Progenitor cell of endocrine pancreas (in vitro differentiated cells): ENCODE measurements at places on chromosomes 6 and 20. TPM values are rescaled to one million over a fixed set of nuclear protein-coding genes. Genes with fewer than 3 reads are reported as not detected.

Gene ARMH2
- not detected in 2 replicates for total RNA-seq

Gene C20orf204
- 3.3 and 3.4 TPM in 2 replicates for total RNA-seq

Gene CDSN
- total RNA-seq: not detected in 2 replicates

Gene DDO
- not detected in 2 replicates for total RNA-seq

Gene AHI1
- 34.5 and 38.3 TPM in 2 replicates for total RNA-seq

Gene HMGN4
- total RNA-seq: 39.7 and 42.5 TPM in 2 replicates

Gene MAPK14
- total RNA-seq: 43.3 and 43.7 TPM in 2 replicates

Gene DEFB132
- total RNA-seq: not detected in 2 replicates

Gene CTSZ
- 61.4 and 65.6 TPM in 2 replicates for total RNA-seq

Gene PACSIN1
- total RNA-seq: 0.72 and 0.89 TPM in 2 replicates

Gene C6orf141
- total RNA-seq: 9.4 and 12.3 TPM in 2 replicates

Gene SULF2
- 94.5 and 104 TPM in 2 replicates for total RNA-seq

Gene GGT7
- total RNA-seq: 58.4 and 59.1 TPM in 2 replicates

Gene HLA-DOB
- total RNA-seq: not detected in 2 replicates
